ENCODE measurements at places on chromosomes 11 and 22. TPM values are rescaled to one million over a fixed set of nuclear protein-coding genes. Genes with fewer than 3 reads are reported as not detected.

Gene LGR4
- 0.95 TPM for total RNA-seq

Gene TMEM41B
- 33.9 TPM for total RNA-seq

DNA sequence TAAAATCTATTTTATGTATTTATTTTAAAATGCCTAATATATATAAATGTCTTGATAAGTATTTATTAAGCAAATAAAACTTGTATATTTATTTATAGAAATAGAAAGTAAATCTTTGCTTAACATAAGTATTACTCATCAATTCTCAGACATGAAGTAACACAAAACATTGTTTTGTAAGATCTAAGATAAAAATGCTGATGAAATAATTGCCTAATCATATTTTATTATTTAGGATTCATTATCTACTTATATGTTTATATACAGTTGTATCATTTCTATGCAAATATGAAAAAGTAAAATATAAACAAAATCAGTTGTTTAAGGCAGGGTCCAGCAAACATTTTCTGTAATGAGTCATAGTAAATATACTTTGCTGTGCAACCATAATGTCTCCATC, 507.8 kb upstream of the CNTN5 start:
- no peaks in the 10 kb centered on the region for H3K27me3 ChIP-seq
- no peak for DNase-seq
- no peak overlapping the region for H3K4me3 ChIP-seq
- no peaks in the 10 kb centered on the region for H3K36me3 ChIP-seq
- no peak overlapping the region for H3K27ac ChIP-seq

GRCh38 chr11:36240801-36241200, 48.4 kb downstream of the COMMD9 start:
- no peak overlapping the region for H3K27ac ChIP-seq
- H3K4me3 ChIP-seq = no peak overlapping the region
- no peaks in the 10 kb centered on the region for H3K36me3 ChIP-seq
- H3K4me1 ChIP-seq = no peaks in the 10 kb centered on the region
- no peak for DNase-seq
- no peaks in the 10 kb centered on the region for H3K27me3 ChIP-seq

DNA sequence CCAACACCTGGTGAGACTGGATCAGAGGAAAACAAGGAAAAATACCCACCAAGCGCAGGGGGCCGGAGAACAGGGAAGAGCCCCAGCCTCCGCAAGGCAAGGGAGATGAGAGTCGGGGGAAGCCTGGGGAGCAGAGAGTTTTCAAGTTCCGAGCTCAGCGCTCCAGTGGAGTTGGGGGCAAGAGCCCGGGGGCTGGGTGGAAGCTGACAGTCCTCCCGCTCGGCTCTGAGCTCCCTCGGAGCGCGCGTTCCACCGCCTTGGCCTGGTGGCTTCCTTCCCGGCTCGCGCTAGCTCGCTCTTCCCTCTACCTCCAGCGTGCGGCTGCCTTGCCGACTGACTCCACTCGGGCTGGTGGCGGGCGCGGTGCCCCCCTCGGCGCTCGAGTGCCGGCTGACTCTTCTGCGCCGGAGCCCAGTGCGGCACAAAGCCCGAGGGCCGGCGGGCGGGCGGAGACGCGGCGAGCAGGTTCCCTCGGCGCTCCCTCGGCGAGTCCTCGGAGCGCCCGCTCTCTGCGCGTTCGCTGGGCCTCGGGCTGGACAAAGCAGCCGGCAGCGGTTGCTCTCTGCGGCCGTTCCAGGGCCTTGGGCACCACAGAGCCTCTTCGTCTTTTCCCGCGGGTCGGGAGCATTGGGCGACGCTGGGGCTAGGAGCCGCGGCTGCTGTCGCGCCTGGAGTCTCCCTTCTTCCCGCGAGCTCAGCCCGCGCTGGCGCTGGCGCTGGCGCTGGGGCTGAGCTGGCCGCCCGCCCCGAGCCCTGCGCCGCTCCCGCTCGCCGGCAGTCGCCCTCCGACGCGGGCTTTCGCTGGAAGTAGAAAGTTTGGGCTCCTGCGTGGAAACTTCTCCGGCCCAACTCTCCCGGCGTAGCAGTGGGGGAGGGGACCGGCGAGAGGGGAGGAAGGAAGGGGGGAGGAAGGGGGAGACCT, 1.0 kb downstream of the PAX6 start:
- DNase-seq = no peak
- no peak overlapping the region for H3K27ac ChIP-seq
- H3K27me3 ChIP-seq = peaks cover 14% of the 10 kb centered on the region
- H3K4me1 ChIP-seq = peaks cover 11% of the 10 kb centered on the region
- H3K36me3 ChIP-seq = no peaks in the 10 kb centered on the region

All from naive thymus-derived CD4-positive, alpha-beta T cell (primary cell).